ENCODE measurements at places on chromosomes 11 and 22. TPM values are rescaled to one million over a fixed set of nuclear protein-coding genes. Genes with fewer than 3 reads are reported as not detected.

GRCh38 chr11:92769112-92769511, 200.3 kb upstream of the MTNR1B start:
- DNase-seq = no peak

Gene SLC37A2
- 10.5 TPM for total RNA-seq

GRCh38 chr22:38718414-38718813, 12.7 kb downstream of the GTPBP1 start:
- no peak for DNase-seq

GRCh38 chr11:44593251-44593650, 27.8 kb downstream of the CD82 start:
- no peak for DNase-seq

DNA sequence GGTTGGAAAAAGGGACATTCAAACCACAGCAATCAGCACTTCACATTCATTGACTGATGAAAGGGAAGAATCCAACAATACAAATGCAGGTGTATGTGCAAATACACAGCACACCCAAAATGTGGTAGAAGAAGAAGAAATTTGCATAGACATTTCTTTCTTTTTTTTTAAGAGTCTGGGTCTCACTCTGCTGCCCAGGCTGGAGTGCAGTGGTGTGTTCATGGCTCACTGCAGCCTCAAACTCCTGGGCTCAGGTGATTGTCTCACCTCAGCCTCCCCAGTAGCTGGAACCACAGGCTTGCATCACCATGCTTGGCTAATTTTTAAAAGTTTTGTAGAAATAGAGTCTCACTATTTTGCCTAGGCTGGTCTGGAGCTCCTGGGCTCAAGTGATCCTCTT, 21.9 kb downstream of the CARS1 start:
- DNase-seq = no peak

- no peak for DNase-seq
Observed at GRCh38 chr11:65776196-65776595, 4.6 kb downstream of the AP5B1 start.

DNA sequence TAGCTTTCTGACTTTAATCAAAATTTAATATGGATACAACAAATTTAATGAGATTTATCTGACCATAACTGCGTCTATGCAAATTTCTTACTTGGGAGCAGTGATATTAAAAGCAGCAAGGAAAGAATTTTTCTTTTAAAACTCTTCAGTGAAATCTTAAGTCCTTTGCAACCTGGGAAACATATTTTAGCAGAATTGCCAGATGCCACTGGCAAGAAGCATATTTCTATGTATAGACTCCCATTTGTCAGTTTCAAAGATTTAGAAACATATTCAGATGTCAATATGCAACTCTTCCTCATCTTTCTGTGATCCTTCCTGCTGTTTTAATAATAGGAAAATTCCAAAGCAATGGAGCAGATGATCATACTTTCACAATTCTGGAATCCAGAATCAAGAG, 911.3 kb downstream of the LUZP2 start:
- no peak for DNase-seq

Gene ART1
- total RNA-seq = not detected

DNA sequence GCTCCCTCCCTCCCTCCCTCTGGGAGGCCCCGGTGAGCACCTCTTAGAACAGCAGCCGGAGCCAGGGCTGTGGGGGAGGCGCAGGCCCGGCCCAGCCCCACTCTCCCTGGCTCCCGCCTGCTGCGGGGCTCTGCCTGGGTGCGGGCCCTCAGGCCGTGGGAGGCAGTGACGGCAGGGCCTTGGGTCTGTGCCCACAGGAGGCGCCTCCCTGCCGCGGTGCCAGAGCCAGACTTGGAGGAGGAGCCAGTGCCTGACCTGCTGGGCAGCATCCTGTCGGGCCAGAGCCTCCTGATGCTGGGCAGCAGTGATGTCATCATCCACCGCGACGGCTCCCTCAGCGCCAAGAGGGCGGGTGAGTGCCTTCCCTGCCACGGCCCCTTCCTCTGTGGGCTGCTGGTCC, 9.5 kb downstream of the IRF7 start:
- no peak for DNase-seq

DNA sequence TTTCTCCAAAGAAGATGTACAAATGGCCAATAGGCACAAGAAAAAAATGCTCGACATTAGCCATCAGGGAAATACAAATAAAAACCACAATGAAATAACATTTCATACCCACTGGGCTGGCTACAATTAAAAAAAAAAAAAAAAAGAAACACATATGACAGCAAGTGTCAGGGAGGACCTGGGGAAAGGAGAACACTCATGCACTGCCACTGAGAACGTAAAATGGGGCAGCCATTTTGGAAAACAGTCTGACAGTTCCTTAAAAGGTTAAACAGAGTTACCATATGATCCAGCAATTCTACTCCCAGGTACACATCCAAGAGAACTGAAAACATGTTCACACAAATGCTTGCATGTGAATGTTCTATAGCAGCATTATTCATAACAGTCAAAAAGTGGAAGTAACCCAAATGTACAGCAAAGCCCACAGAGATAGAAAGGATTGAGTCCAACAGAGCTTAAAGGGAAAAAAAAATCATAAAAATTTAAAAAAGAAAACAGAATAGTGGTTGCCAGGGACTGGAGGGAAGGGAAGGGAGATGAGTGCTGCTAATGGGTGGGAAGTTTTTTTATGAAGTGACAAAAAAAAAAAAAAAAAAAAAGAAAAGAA, 48.4 kb upstream of the CYP2D6 start:
- no peak for DNase-seq

Gene TEX54
- not detected for total RNA-seq

DNA sequence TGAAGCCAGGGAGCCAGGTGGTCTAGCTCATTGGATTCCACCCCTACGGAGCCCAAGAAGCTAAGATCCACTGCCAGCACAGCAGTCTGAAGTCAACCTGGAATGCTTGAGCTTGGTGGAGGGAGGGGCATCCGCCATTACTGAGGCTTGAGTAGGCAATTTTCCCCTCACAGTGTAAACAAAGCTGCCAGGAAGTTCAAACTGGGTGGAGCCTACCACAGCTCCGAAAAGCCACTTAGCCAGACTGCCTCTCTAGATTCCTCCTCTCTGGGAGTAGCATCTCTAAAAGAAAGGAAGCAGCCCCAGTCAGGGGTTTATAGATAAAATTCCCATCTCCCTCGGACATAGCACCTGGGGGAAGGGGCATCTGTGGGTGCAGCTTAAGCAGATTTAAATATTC, 620.3 kb downstream of the NELL1 start:
- DNase-seq = no peak

DNA sequence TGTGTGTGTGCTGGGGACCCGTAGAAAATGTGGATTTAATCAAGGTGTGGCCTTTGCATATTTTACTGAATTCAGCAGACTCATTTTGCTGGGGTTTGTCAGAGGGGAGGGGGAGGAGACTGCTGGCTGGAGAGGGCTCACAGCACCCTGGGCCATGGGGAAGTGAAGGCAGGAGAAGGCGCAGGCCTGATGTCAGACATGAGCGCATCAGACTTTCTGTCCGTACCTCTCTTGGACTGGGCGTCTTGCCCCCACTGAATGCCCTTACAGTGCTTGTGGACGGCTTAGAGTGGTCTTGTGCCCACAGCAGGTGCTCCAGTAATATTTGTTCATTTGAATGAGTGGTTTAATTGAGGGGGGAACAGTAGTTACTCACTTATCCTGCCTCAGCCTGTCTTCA, 75.2 kb downstream of the TEAD1 start:
- no peak for DNase-seq

GRCh38 chr11:15649371-15650104, 534.8 kb downstream of the INSC start:
- no peak for DNase-seq

Gene TSSK2
- not detected for total RNA-seq

- DNase-seq = no peak
Observed at GRCh38 chr22:36852056-36852973, 8.5 kb upstream of the NCF4 start.

GRCh38 chr11:112113539-112114457, 27.1 kb downstream of the SDHD start:
- DNase-seq = no peak

DNA sequence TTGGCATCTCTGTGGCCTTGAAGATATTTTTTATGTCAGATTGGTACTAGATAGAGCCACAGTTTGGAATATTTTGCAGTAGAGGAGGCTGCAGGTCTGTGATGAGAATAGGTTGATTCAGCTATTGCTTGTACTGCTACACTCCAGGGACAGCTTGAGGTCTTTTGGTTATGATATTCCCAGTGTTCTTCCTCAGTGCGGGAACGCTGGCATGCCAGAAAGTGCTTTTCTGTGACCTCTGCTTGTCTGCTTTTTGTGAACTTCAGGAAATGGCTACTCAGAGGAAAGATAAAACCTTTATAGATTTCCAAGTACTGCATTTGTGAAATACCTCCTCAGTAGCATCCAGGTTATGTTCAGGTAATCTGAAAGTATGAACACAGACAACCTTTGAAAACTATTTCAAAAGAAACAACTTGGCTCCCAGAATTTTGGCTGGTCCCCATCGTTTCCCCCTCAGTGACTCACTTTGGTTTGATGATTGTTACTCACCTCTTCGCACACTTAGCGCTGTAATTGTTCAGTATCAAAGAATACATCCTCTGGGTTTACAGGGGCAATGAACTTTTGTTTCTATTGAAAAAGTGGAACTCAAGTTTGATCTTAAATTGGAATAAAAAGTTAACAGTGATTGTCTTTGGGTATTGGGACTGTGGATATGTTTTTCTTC, 191.4 kb downstream of the HIPK3 start:
- no peak for DNase-seq

Gene OR4C16
- total RNA-seq = not detected

Gene KRTAP5-7
- 0.75 TPM for total RNA-seq

- no peak for DNase-seq
Observed at GRCh38 chr11:68064926-68065325, 26.1 kb downstream of the TCIRG1 start.

Gene FGF3
- total RNA-seq = not detected

- no peak for DNase-seq
Observed at GRCh38 chr11:65911682-65912568, 6.9 kb downstream of the C11orf68 start.

- no peak for DNase-seq
Observed at GRCh38 chr11:2164861-2165555, 4.0 kb upstream of the INS start.

- DNase-seq = no peak
Observed at GRCh38 chr11:70090961-70091381, 12.9 kb downstream of the ANO1 start.

Gene SART1
- total RNA-seq = 60.2 TPM

DNA sequence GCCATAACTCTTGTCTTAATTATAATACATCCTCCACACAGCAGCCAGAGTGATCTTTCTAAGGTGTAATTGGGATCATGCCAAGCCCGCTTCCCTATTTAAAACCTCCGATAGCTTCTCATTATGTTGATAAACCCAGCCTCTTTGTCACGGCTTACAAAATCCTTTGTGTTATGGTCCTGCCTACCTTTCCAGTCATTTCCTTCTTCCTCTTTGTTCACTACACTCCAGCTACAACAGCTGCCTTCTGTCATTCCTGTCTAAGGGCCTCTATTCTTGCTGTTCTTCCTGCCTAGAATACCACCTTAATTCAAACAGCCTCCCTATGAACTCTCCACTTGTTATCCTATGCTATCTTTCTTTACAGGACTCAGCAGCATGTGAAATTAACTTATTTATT, 70.6 kb upstream of the CAPRIN1 start:
- no peak for DNase-seq

Gene PTPN5
- 0.17 TPM for total RNA-seq

GRCh38 chr11:5847711-5848110, 6.0 kb upstream of the OR52E6 start:
- no peak for DNase-seq

DNA sequence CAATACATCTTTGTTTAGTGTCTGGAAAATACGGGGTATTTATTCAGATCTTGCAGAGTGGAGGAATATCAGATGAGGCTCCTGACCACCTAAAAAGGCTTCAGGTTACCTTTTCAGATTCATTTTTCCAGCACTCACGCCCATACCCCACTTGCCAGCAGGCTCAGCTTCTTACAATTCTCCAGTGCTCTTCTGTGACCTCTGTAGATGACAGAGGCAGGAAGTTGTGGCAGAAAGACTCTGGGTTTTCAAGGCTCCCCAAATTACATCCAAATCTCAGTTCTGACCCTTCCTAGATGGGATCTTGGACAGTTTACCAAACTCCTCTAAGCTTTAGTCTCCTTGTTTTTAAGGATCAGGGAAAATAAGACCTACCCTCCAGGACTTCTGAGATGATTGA, 61.1 kb downstream of the SYTL2 start:
- DNase-seq = no peak

GRCh38 chr22:25759825-25760231, 17.8 kb downstream of the MYO18B start:
- no peak for DNase-seq

GRCh38 chr22:44956840-44957767, 52.7 kb downstream of the PHF21B start:
- no peak for DNase-seq

- no peak for DNase-seq
Observed at GRCh38 chr11:104490182-104490581, 326.2 kb upstream of the PDGFD start.

DNA sequence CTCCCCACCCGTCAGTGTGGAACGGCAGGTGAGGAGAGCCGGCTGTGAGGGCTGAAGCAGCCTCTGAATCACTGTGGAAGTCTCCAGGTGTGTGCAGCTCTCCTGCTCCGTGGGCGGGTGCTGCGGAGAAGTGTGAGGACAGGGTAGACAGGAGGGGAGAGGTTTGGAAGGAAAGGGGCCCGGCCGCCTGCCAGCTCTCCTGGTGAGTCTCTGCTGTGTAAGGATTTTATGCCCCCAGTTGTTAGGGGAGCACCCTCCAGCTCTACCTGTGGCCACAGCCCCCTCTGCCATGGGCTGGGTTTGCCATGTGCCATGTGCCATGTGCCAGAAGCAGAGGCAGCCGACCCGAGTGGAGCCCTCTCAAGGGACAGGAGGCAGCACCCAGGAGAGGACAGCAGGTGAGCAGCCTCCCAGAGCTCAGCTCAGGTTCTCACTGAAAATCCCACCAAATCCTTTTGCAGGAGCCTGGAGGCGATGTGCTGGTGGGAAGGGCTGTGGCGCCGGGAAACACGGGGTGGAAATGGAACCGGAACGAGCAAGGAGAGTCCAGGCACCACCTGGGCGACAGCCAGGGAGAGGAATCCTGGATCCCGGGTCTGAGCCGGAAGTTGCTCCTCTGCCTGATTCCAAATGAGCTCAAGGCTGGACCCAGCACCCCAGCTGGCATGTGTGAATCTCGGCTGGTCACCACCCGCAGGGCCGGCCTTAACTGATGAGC, 804.4 kb downstream of the BRD1 start:
- DNase-seq = peak; percentile 34

- DNase-seq = peak; percentile 88
Observed at GRCh38 chr22:36977401-36977861, 41.8 kb downstream of the TST start.
